Body of pancreas (tissue), 4 donors: ENCODE measurements at places on chromosomes 2 and 18.

DNA sequence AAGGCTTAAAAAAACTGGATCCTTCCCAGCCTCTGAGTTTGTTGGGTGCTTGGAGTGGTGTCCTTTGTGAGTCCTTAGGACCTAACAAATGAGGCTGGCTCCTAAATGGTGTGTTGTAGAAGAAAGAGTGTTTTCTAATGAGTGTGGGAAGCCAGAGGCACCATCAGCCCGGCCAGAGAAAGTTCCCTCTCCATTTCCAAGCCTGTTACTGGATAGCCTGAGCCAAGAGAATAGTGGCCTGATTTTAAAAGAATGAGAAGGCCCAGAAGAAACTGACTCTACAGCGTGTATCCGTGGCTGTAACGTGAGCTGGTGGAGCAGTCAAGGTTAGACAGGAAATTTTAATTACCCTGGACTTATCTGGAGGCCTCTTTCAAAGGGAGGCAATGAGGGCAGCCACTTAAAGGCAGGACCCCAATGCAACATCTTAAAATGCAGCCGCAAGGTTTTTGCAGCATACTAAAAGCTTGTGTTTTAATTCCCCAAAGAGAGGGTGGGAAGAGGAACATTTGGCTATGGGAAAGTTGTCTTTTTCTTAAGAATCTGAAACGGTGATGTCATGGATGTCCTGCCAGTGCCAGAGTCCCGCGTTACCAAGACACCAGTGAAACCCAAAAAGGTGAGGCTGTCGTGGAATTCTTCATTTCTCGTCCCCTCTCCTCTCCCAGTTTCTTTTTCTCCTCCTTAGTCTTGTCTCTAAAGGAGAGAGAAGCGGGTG, 4.6 kb downstream of the EFHD1 start:
- H3K27me3 ChIP-seq: no peaks in the 10 kb centered on the region
- no peak overlapping the region for H3K4me3 ChIP-seq
- DNase-seq: no peak
- no peaks in the 10 kb centered on the region for H3K36me3 ChIP-seq
- H3K27ac ChIP-seq: no peak overlapping the region

DNA sequence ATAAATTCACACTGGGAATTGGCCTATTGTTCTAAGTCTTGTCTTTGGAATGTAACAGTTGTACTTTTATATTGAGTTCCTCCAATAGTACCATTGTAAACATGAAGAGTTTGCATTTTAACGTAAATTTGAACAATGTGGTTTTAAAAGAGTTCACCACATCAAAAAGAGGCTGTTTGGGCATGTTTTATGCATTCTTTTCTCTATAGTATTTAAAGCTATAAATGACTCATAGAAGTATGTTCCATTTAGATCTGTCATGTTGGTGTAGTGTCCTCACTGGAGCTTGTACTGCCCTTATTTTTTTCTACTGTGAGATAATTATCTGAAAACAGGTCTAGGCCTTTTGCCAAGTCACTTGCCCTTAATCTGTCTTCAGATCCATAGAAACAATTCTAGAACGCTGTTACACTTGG, 141.9 kb downstream of the RHBDD1 start:
- no peak for DNase-seq
- H3K4me1 ChIP-seq: no peaks in the 10 kb centered on the region
- no peak overlapping the region for H3K27ac ChIP-seq
- no peak overlapping the region for H3K4me3 ChIP-seq
- H3K27me3 ChIP-seq: no peaks in the 10 kb centered on the region
- H3K36me3 ChIP-seq: no peaks in the 10 kb centered on the region

DNA sequence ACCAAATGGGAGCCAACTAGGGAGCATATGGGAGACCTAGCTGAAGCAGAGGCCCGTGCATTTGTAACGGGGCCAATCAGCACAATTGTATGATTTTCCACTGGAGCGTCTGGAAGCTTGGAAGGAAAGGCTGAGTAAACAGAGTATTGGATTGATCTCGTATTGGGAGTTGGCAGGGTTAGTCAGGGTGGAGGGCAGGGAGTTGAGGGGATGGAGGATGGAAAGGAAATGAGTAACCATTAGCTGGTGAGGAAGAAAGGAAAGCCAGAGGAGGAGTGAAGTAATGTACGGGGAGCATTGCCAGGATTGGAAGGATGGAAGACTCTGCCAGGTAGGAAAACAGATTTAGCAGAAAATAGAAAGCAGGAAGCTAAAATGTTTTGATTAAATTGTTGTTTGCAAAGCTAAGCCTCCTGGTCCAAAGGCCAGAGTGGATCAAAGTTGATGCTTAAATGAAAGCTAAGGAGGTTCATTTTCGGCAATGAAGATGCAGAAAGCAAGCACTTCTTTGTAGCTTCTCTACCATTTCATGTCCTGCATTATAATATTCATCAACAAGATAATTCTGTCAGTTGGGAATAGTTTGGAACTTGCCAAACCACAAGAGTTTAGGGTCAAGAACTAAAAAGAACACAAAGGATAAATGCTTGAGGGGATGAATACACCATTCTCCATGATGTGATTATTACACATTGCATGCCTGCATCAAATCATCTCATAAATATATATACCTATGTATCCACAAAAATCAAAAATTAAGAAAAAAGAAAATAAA, 75.6 kb upstream of the TTN start:
- peaks cover 36% of the 10 kb centered on the region for H3K4me1 ChIP-seq

GRCh38 chr18:44541159-44541558, 139.5 kb upstream of the SETBP1 start:
- DNase-seq: no peak
- no peak overlapping the region for H3K4me3 ChIP-seq
- no peaks in the 10 kb centered on the region for H3K27me3 ChIP-seq
- H3K4me1 ChIP-seq: no peaks in the 10 kb centered on the region
